Eye (tissue), 1 donor: ENCODE measurements at places on chromosomes 4 and X.

DNA sequence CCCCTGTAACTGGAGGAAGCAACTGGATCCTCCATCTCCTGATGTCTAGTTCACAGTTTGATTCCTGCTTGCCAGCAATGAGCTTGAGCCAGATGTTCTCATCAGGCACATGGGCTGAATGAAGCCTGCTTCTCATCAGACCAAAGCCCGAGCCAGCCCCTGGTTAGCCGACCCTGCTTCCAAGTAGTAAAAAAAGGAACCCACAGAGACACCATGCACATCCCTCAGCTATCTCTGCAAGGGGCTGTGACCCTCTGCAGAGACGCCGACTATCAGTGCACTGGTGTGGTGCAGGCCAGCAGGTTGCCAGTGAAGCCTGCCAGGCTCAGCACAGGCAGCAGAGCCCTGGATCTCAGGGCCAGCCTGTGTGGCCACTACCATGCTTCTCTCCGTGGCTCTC, 2.8 kb downstream of the DCTD start:
- no peak for DNase-seq

DNA sequence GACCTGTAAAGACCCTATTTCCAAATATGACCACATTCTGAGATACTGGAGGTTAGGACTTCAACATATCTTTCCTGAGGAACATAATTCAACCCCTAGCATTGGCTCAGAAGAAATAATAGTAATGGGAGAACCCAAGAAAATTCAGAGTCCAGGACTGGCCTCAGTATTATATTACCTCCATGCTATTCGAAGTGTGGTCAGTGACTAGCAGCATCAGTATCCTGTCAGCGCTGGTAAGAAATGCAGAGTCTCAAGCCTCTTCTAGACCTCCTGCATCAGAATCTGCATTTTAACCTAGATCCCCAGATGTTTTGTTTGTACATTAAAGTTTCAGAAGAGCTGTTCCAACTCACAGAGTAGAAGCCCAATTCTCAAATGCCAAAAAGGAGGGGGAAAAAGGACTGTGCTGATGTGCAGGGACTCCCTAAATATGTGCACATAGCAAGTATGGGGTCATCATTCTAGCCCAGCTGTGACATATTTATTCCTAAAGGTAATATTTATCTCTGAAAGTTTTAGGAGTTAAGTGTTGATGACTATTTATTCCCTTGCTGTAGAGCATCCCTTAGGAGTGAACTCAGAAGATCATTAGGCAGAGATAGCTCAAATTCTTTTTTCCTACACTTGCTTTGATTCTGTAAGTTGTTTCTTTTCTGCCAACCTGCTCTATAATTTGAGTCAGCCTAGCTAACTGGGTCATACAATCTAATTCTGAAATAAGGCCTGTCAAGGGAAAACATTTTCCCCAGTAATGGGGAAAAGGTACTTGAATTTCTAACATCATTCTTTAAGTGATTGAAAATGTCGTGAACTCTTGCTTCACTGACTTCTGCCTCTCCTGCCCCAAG, 361.9 kb downstream of the ARHGAP24 start:
- no peak for DNase-seq

DNA sequence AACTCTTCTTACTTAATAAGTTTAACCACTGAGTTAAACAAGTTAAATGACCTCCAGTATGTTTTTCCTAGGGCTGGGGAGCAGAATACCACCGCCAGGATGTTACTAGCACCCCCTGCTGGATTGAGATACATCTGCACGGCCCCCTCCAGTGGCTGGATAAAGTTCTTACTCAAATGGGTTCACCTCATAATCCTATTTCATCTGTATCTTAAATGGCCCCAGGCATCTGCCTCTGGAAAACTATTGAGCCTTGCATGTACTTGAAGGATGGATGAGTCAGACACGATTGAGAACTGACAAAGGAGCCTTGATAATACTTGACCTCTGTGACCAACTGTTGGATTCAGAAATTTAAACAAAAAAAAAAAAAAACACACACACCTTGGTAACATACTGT, 61.5 kb upstream of the MMAA start:
- peak; percentile 65 for DNase-seq

- no peak for DNase-seq
These were observed 64.7 kb downstream of the SMAD1 start for GRCh38 chr4:145546175-145546915.

DNA sequence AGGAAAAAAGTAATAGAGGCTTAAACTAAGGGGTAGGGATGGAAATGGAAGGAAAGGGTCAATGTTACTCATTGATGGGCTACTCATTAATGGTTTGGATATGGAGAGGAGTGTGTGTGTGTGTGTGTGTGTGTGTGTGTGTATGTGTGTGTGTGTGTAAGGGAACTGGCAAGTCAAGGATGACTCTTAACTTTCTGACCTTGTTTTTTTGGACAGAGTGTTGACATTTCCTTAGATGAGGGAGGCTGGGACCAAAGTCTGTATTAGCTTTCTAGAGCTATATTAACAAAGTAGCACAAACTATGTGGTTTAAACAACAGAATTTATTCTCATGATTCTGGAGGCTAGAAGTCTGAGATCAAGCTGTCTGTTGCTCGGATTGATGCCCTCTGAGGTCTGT, 202.7 kb downstream of the GBA3 start:
- no peak for DNase-seq

DNA sequence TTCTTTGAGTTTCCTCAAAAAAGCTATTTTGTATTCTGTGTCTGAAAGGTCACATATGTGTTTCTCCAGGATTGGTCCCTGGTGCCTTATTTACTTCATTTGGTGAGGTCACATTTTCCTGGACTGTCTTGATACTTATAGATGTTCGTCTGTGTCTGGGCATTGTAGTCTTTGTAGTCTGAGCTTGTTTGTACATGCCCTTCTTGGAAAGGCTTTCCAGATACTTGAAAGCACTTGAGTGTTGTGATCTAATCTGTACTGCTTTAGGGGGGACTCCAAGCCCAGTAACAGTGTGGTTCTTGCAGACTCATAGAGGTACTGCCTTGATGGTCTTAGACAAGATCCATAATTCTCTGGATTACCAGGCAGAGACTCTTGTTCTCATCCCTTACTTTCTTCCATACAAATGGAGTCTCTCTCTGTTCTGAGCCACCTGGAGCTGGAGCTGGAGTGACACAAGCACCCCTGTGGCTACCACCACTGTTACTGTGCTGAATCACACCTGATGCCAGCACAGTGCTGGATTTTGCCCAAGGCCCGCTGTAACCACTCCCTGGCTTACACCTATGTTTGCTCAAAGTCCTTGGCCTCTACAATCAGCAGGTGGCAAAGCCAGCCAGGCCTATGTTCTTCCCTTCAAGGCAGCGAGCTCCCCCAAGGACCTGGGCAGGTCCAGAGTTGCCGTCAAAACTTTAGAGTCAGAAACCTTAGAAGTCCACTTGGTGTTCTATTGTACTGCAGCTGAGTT, 72.3 kb upstream of the EFHC2 start:
- DNase-seq: no peak

DNA sequence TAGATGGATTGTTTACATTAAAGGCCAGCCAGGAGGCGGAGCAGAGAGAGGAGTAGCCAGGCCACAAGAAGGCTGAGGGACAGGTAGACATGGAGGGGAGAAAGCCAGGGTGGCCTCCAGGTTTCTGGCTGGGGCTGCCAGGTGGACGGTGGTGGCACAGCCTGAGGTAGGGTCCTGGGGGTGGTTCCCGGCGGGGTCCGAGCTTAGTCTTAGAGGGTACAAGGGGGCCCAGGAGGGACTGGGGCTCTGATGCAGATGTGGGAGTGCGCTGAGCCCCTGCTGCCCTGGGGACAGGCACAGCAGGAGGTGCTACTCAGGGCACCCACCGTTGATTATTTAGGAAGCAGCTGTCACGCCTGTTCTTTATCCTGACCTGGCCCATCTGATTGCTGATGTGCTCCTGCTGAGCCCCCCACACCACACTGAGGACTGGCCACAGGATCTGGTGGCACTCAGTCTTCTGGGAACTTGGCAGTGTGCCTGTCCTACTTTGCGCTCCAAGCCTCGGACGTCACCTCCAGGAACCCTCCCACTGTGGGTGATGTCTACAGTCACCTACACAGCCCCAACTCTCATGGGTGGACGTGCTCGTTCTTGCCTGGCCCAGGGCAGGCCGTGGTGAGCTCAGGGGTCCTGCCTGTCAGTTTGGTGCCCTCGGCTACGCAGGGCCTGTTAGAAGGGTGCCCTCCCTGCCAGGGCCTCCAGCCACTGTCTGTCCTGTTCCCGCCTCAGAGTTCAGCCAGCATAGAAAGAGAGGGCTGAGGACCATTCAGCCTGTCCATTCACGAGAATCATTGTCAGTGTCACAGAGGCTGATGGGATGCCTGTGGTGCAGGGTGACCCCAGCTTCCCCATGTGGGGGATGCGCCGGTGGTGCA, 12.0 kb downstream of the WFS1 start:
- DNase-seq: no peak

DNA sequence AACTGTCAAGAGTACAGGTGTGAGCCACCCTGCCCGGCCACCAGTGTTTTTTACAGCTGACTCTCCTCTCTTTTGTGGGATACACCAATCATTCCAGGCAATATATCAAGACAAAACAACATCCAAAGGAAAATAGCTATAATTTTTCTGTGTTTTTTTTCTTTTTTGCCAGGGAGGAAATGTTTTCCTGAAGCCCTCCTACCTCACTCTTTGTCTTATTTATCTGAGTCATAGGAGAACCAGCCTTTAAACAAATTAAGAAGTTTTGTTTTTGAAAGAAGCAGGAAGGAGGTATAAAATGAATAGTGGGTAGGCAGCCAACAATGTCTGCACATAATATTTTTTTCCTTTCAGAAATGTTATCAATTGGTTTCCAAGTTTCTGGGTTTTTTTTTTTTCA, 493.9 kb downstream of the CCSER1 start:
- DNase-seq: no peak

DNA sequence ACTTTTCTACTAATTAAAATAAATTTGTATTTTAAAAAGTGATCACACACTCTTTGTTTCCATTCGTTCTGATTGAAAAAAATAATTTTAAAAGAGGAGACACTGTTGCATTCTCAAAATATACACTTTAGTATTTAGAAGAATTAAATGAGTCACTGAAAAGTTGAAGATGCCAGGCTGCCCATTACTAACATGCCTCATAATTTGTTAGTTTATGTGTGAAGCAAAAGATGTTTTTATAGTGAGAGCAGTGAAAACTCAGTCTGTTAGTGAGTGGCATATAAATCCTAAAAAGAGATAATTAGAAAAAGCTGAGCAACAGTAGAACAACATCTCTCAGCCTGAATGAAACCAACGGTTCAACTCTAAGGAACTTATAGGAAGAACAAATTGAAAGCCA, 143.4 kb downstream of the CDS1 start:
- DNase-seq: no peak

- no peak for DNase-seq
These were observed 111.4 kb downstream of the SOX3 start for GRCh38 chrX:140393507-140393906.

GRCh38 chrX:106935175-106935574, 15.0 kb downstream of the CLDN2 start:
- no peak for DNase-seq

GRCh38 chrX:123581586-123581985, 151.3 kb downstream of the THOC2 start:
- DNase-seq: no peak

- no peak for DNase-seq
These were observed 103.8 kb downstream of the DDX53 start for GRCh38 chrX:23103546-23103945.

DNA sequence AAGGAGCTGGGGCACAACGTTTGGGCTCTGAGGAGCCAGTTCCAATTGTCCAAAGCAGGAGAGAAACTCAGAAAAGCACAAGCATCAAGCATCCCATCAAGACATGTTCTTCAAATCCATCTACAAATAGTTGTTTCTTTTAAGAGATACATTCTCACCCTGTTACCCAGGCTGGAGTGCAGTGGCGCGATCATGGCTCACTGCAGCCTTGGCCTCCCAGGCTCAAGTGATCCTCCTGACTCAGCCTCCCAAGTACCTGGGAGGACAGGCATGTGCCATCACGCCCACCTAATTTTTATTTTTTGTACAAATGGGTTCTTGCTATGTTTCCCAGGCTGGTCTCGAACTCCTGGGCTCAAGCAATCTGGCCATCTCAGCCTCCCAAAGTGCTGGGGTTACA, 18.1 kb downstream of the NELFA start:
- no peak for DNase-seq

DNA sequence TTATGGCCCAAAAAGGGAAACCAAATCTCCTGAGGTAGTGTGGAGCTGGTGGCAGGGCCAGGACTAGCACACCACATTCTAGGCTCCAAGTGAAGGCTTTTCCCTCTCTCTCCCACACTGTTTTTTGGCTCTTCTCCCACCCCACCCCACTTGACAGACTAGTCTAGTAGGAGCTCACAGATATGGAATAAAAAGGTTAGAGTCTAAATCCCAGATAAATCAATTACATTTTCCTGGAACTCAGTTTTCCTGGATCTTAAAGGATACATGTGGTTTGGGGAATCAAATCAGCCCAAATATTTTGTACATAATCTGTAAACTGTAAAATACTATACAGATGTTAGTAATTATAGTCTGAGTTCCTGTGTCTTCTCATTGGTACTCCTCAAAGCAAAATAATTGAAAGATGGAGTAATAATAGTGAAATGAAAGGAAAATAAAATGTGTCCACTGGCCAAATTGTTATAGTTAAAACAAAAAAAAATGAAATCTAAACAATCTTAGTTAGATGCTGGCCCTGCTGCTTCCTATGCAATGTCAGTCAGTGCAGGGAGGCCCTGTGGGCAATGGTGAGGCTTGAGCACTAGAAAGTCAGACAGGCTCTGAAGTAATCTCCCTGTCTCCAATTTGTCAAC, 370.4 kb upstream of the CPEB2 start:
- DNase-seq: peak; percentile 57

DNA sequence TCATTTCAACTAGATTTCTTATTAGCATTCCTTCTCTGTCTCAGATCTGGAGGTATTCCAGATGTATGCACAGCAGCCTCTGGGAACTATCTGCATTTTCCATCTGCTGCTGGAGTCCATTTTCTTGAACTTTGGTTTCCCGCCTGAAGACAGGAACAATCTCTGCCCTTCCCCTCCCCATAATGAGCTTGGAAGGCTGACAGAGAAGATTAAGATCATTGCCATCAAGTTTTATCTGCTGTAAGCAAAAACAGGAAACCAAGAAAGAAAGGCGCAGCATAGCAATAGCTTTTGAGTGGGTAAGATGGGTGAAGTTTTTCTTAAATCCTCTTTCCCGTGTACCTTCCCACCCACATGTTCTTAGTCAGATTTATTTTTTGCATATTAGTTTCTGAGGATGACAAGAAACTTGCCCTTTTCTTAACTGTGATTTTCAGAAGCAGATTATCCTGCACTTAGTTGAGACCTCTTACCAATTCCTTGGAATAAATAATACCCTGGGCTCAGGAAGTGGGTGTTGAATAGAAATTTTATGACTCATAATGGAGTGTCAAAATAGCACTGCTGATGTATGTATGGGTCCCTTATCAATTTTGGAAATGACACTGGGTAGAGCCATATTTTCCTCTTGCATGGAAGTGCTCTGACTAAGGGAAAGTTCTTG, 78.3 kb downstream of the CT47B1 start:
- peak; percentile 54 for DNase-seq

- no peak for DNase-seq
These were observed 114.0 kb upstream of the LNX1 start for GRCh38 chr4:53705151-53705764.

GRCh38 chrX:66015152-66015831, 24.6 kb downstream of the VSIG4 start:
- DNase-seq: no peak

GRCh38 chr4:156388826-156389225, 435.2 kb upstream of the CTSO start:
- DNase-seq: no peak

- DNase-seq: no peak
These were observed 49.7 kb downstream of the RBM47 start for GRCh38 chr4:40579983-40580382.

- DNase-seq: peak; percentile 79
These were observed 21.4 kb upstream of the PPP2R2C start for GRCh38 chr4:6493658-6494304.
